ENCODE measurements at places on chromosomes 7 and 10. TPM values are rescaled to one million over a fixed set of nuclear protein-coding genes. Genes with fewer than 3 reads are reported as not detected.

DNA sequence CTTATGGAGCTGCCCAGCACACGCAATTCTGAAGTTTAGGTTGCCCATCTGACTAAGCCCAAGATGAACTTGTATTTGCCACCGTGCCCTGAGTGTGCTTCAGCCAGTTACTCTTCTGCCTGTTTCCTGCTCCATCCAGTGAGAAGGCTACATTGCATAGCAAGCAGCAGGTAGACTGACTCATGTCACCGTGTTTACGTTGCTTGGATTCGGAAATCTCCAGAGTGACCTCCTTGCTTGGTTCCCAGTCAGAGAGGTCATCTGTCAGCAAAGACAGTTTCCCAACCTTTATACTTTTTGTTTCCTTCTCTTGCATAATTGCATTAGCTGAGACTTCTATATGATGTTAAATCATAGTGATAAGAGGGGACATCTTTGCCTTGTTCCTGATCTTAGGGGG lies 30.9 kb downstream of the NACAD start:
- H3K36me3 ChIP-seq, result no peaks in the 10 kb centered on the region
- H3K27me3 ChIP-seq, result no peaks in the 10 kb centered on the region
- H3K4me1 ChIP-seq, result no peaks in the 10 kb centered on the region
- H3K27ac ChIP-seq, result no peak overlapping the region

HOXA1 gene
- 0.50 TPM for total RNA-seq

- H3K4me3 ChIP-seq, result no peak overlapping the region
- no peaks in the 10 kb centered on the region for H3K36me3 ChIP-seq
- H3K4me1 ChIP-seq, result peaks cover 4% of the 10 kb centered on the region
- H3K27me3 ChIP-seq, result no peaks in the 10 kb centered on the region
These were observed 145.3 kb downstream of the CELF2 start for GRCh38 chr10:11162828-11163599.

CHRM2 gene
- total RNA-seq, result 7.9 TPM

DNA sequence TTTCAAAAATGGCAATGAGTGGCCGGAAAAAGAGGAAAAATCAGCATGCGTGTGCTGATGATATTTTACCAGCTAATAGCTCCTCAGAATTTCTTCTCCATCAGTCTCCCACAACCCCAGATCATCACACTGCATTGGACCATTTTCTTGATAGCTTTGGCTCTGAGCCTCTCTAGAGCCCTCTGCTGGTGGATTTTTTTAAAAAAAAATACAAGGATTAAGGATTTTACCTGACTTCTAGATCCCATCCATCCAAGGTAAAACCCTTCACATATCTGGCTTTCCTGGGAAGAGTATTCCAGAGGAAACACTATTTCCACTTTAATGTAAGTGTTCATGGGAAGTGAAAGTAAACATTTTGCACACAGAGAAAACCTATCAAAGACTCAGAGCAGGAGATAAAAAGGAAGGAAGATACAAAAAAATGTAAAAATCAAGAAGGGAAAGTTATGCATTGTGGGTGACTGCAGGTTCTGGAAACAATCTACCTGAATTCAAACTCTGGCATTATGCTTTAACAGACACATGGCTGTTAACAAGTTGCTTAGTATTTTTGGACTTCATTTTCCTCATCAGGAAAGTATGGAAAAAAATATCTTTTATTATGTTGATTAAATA lies 380.9 kb downstream of the LRRTM3 start:
- no peaks in the 10 kb centered on the region for H3K36me3 ChIP-seq
- H3K27me3 ChIP-seq, result no peaks in the 10 kb centered on the region
- no peak overlapping the region for H3K27ac ChIP-seq
- peak; percentile 2 for DNase-seq

DNA sequence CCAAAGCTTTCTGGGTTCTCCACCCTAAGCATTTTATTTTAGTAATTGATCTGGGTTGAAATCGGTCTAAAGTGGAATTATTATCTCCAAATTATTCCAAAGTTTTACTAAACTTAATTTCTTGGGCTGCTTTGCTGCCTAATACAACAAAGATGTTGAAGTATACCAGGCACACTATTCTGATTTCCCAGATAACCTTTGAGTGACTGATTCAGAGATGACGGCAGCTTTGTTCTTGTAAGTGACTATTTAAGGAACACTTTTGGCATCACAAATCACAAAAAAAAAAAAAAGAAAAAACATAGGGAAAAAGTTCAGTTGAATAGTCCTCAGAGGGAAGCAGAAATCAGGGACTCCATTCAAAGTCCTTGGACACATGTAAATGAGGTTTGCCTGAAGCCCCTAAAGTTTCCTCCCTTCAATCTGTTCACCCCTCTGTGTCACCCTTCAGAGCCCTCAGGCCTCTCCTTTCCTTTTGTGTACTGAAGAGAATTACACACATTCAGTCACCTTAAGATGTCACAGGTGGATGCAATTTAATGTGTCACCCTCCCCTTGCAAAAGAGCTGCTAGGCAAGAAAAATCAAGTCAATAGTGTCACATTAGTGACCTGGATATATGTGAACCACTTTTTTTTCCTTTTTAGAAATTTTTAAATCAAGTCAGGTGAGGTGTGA lies 81.5 kb downstream of the RTKN2 start:
- no peaks in the 10 kb centered on the region for H3K4me1 ChIP-seq
- DNase-seq, result peak; percentile 39
- H3K36me3 ChIP-seq, result no peaks in the 10 kb centered on the region
- no peak overlapping the region for H3K4me3 ChIP-seq

All from fibroblast of lung (primary cell).